ENCODE measurements at places on chromosomes 1 and 21.

- no peak for DNase-seq
Measured at GRCh38 chr1:10899490-10900250, 103.2 kb upstream of the CASZ1 start.

DNA sequence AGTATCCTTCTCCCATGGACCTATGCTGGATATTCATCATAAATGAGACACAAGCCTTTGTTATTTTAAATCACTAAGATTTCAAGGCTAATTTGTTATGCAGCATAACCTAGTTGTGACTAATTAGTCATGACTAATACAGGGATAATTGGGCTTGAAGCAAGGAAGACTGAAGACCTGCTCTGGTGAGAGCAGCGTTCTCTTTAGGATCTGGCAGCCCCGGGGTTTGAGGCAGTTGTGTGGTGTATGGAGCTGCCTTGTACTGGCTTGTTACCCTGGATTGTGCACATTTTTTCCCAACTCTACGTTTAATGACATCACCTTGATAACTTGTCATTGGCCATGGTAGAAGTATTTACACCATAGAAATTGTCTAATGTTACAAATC, 25.7 kb upstream of the SPAG17 start:
- no peak for DNase-seq

DNA sequence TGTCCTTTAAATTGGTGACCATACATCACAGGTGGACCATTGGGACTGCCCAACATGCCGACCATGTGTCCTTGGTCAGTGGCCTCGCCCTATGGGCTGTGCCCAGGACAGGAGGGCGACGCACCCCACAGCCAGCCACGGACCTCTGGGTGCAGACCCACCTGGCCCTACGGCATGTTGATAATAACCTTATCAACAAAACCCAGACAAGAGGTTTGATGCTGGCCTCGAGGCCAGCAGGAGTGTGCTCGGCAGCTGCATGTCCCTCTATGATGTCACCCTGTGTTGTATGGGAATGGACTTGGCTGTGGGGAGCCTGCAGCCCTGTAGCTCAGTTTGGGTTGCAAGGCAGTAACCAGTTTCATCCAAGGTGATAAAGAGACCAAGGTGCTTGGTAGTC, 32.1 kb downstream of the SLC37A1 start:
- no peak for DNase-seq

- no peak for DNase-seq
Measured at GRCh38 chr1:201346337-201346939, 31.0 kb downstream of the TNNT2 start.

DNA sequence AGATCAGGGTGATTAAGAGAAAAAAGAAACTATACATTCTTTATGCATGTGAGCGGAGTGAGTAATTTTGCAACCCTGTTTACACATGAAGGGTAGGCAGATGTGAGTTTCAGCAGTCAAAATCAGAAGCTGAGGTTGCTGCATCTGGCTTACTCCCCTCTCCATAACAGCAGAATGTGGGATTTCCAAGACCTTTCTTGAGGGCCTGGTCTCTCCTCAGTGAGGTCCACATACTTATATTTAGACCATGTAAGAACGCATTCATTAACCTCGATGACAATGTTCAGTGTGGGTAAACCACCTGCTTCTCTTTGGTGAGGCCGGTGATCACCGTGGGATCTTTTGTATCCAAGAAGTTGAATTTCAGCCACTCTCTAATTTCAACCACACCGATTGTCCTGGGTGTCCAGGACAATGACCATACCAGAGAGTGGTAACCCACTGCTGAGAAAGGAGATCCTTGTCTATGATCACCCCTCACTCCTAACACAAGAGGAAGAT, 18.7 kb upstream of the RAP1A start:
- peak; percentile 24 for DNase-seq

- DNase-seq: no peak
Measured at GRCh38 chr21:35284199-35284598, 235.1 kb upstream of the RUNX1 start.

GRCh38 chr1:229948438-229948837, 118.6 kb upstream of the GALNT2 start:
- no peak for DNase-seq

DNA sequence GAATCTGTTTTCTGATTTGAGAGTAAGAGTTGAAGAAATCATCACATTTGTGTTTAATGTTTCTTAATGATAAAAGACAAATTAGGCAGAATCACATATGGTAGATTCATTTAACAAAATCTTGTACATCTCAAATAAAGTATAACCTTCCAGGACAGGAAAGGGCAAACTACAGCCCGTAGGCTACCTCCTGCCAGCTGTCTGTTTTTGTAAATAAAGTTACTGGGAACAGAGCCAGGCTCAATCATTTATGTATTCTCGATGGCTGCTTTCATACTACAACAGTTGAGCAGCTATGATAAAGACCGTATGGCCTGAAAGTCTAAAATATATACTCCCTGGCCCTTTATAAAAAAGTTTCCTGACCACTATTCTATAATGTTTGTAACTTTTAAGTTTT, 204.1 kb downstream of the COL24A1 start:
- DNase-seq: no peak

DNA sequence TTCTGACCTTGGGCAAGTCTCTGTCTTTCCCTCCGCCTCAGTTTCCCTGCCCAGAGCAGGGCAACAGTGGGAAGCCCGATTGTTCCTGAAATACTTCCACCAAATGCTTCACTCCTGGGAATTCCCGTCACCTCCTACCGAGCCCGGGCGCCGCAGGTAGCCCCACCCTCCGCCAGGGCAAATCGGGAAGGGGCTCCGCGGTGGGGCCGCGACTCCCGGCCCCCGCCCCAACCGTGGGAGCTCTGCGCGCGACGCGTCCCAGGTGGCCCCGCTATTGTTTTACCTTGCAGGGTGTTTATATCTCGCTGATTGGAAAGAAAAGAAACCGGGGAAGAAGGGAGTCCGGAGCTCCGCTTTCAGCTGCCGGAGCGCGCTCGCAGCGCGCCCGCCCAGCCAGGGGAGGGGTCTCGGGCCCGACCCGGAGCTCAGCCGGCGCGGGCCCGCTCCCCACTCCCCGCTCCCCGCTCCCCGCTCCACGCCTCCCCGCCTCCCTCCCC, 407 bp downstream of the IGSF3 start:
- no peak for DNase-seq

DNA sequence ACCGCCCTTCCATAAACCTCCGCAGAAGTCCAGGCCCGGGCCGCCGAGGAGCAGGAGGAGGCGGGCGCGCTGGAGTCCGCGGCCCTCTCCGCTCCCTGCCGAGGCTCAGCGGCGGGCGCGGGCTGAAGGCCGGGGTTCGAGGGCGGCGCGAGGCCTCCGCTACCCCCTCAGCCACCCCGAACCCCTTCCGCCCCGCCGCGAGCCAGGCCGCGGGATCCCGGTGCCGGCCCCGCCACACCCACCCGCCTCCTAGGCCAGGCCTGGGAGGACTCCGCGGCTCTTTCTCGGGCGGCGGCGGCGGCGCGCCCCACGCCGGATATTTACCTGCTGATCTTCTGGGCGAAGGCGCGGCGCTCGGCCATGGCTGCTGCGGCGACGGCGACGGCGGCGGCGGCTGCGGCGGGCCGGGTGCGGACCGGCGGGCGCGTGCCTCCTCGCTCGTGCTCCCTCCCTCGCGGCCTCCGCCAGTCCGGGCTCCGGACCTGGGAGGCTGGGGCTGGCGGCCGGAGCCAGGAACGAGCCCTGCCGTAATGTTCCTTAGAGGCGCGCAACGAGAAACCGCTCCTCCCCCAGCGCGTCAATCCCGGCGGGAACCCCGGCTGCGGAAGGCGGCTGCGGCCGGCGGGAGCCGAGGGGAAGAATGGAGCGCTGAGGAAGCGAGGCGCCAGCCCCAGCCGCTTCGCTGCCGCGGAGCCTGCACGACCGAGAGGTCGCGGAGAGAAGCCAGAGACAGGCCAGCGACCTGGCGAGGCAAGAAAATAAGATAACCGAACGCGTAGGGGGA, at the start of gene DOCK7:
Gene DOCK7, minus strand, starts transcription at position 484 of the 784 bp plus-strand sequence. Its CDS starts 122 bp downstream, at position 362.
- peak; percentile 25 for DNase-seq

DNA sequence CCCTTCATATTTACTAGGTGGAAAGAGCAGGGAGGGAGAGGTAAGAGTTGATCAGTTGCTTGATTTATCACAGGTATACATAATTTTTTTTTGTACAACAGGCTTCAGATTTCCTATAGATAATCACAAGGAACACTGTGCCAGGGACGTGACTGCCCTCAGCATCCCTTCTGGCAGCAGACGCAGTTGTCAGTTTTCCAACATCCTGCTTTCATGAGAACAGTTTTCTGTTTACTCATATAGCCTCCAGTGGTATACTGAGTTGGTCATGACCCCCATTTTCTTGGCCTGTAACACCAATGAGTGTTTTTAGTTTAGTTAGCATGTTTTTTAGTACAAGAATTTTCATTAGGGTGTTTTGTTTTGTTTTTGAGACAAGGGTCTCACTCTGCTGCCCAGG, 37.9 kb upstream of the PTPRF start:
- DNase-seq: no peak

DNA sequence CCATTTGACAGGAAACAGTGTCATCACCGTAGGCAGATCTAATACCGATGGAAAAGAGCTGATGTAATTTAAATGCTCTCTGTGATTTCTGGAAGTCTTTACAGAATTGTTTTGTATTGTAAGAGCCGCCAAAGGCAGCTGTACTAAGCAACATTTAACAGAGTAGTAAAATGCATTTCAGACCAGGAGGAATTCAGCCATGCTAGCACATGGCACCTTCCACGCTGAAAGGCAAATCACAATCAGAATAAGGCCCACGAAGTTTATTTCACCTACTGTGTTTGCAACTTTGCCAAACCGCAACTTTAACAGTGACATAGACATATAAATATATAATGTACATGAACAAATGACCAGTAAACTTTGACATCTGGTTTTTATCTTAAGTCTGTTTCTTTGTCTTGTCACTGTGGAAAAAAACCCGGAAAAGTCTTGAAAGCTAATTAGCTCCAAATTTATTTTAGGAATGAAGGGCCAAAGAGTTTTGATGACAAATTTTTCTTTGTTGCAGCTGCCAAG, 26.1 kb upstream of the DISC1 start:
- DNase-seq: no peak

- DNase-seq: no peak
Measured at GRCh38 chr1:69913977-69914376, 291.4 kb downstream of the LRRC40 start.

GRCh38 chr1:98068016-98068415, 147.2 kb upstream of the DPYD start:
- DNase-seq: no peak

DNA sequence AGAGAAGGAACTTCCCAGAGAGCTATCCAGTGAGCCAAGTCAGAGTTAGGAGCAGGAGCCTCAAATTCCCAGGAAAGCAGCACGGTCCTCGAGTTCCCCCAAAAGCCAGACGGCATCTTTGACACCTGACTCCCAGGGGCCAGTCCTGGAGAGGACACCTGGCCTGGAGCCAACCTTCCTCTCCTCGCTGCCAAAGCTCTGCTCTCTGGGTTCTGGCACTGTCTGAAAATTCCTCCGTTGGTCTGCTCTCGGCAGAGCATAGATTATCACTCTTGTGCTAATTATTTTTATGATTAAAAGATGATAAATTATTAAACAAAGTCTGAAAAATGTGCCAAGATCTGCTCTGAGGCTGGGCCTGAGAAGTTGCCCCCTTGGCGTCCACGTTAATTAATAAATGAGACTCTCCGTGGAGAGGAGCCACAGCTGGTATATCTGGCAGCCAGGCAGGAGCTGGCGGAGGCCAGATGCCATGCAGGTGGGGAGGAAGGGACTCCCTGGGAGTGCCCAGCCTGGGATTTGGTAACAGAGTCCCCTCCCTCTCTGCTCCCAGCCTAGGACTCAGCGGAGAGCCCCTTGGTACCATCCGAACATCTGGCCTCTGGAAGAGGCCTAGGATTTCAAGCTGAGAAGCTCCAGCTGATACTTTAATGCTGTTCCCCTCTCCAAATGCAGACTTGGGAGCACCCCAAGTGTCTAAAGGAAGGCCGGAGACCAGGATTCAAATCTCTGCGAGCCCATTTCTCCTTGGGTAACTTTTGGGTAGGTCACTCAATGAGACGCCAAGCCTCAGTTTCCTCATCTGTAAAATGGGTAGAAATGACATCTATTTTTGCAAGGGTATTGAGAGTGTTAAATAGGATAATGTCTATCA, 163.7 kb upstream of the POU3F1 start:
- DNase-seq: no peak

GRCh38 chr1:31243501-31244286, 4.0 kb upstream of the NKAIN1 start:
- DNase-seq: no peak

GRCh38 chr1:164443166-164443565, 115.8 kb upstream of the PBX1 start:
- no peak for DNase-seq

GRCh38 chr1:189908113-189908512, 569.6 kb downstream of the BRINP3 start:
- DNase-seq: no peak
